GM23248 (cell line): ENCODE measurements at places on chromosomes 3 and 15.

GRCh38 chr15:88255484-88256278 is 858 bp downstream of the NTRK3 start:
- DNase-seq: peak; percentile 82

- DNase-seq: no peak
Measured at GRCh38 chr3:123120573-123120972, 53.7 kb downstream of the PDIA5 start.

DNA sequence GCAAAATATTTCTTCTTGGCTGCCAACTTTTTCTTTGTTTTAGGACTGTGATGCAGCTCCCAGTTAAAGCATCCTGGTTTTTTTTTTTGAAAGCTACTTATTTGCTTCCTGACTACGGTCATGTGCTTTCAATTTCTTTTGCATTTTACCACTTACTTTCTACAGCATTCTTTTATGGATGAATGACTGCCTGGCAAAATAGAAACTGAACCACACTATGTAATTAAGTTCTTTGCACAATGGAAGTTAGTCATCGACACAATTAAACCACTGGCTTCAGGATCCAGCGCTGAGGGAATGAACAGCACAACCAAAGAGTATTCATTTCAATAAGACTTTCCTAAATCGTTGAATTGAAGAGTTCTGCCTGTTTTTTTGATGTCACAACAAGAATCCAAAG is 82.2 kb upstream of the EPHA3 start:
- DNase-seq: peak; percentile 72

- DNase-seq: no peak
Measured at GRCh38 chr3:102113421-102114041, 264.2 kb downstream of the NFKBIZ start.

DNA sequence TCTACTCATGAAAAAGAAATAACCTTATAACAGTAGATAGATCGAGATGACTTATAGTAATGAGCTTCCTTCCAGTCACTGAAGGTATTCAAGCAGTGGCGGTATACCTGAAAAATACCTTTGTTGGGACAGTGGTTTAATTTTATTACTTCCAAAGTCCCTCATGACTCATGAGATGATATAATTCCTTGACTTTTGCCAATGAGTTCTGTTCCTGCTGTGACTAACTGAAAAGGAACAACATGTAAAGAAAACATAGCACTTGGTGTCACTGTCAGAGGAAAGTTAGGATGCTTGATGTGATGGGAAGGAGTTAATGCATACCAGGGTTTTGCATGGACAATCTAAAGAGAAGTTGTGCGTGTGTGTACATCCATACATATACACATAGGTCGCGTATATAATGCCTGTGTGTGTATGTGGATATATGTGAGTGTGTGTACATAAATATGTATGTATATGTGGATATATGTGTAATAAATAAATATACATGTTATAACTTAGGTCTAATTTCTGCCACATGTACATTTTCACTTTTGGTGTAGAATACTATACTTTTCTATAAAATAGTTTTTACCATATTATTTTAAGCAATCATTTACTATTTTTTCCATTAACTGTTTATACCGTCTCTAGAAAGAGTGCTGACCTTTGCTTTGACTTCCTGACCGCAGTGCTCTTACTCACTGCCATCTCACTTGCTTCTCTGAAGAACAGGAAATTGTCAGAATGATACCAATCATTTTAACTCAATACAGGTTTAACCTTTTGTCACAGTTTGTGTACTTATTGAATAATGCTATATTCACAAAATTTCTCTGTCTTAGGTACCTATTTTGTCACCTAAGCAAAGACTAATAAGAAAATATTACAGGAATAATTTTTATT is 12.6 kb upstream of the PAK2 start:
- DNase-seq: peak; percentile 73

- no peak for DNase-seq
Measured at GRCh38 chr3:144663456-144664436, 692.1 kb downstream of the DIPK2A start.

DNA sequence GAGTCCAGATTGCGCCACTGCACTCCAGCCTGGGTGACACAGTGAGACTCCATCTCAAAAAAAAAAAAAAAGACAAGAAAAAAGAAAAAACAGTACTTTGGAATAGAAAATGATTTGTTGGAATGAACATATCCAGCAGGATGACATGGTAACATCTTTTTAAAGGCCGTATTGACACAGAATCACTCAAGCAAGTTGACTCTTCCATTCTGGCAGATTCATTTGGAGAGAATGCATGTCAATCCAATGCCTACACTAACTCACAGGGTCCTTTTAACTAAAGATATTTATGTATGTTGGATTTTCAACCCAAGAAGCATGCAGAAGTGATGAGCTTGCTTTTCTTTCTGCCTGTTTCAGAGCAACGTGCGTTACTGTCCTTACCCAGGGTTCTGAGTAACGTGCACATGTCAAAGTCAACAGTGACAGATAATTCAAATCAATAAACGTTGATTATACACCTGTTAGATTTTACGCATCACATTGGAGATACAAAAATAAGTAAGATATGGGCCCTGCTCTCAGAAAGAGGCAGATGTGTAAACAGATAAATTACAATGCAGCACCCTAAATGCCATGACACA is 77.1 kb upstream of the FNDC3B start:
- no peak for DNase-seq

DNA sequence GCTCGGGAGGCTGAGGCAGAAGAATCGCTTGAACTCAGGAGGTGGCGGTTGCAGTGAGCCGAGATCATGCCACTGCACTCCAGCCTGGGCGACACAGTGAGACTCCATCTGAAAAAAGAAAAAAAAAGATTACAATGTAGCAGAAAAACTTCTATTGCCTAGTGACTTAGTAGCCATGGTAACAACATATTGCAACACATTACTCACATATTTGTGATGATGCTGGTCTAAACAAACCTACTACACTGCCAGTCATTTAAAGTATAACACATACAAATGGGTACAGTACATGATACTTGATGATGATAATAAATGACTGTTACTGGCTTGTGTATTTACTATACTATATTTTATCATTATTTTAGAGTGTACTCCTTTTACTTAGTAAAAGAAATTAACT is 125.6 kb downstream of the PLOD2 start:
- DNase-seq: peak; percentile 59

DNA sequence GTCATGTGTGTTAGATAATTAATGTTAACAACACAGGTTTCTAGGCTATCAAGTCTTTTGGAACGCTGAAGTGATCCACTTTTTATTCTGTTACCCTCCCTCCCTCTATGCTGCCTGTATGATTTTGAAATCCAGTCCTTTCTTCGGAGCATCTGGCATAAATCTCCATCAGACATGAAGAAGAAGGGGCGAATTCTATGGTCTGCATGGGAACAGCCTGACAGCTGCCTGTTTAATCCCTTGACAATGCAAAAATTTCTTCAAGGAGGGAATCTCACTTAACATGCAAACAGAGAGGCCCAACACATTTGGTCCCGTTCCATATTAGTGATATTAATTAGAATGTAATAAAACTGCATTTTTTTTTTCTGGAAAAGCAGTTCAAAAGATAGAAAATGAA is 145.2 kb downstream of the VGLL3 start:
- DNase-seq: no peak

DNA sequence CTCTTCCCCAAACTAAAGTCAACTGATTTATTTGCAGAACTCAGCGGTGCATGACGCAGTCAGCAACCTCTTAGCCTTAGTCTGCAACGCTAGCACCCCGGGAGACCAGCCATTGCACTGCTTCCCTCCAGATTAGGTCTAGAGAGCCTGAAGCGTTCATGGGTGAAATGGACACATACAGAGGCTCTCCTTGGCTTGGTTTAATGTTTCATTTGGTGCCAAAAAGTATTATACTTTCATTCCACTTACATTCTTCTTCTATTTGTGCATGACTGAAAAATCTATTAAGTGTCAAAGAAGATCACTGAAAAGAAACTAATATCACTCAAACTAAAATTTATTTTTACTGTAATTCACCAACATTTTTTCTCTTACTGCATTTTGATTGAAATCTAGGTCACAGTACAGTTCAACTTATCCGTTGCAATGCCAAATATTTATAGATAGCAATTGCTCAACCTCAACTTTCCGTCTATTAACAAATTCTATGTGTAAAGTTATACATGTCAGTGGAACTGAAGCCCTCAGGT is 116.2 kb downstream of the ROBO1 start:
- DNase-seq: no peak

GRCh38 chr3:126147147-126147931 is 33.0 kb downstream of the ALDH1L1 start:
- no peak for DNase-seq

DNA sequence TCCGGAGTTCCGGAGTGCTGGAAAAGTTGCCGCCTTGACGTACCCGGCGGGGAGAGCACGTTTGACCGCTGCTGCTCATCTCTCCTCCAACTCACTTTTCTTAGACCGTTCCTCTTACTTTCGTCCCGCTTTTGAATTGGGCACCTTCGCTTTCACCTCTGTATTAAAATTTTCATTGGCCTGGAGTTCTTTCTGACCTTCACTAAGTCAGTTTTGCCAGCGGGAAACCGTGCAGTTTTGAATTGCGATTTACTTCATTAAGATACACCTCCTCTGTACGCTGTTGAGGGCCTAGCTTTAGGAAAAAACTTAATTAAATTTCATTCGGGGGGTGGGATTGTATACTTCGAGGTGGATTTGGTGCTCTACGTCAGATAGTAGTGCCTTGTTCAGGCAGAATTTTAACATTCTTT is 1.3 kb downstream of the GMPS start:
- no peak for DNase-seq

GRCh38 chr15:31488437-31489204 is 162.0 kb downstream of the KLF13 start:
- peak; percentile 94 for DNase-seq

- no peak for DNase-seq
Measured at GRCh38 chr15:97849183-97849582, 111.3 kb upstream of the ARRDC4 start.

- peak; percentile 80 for DNase-seq
Measured at GRCh38 chr15:49137861-49138260, 17.5 kb downstream of the COPS2 start.
